ENCODE measurements at places on chromosomes 5 and 9.
A peak's percentile ranks its signal among the peaks of the same experiment; 100 is the strongest.

DNA sequence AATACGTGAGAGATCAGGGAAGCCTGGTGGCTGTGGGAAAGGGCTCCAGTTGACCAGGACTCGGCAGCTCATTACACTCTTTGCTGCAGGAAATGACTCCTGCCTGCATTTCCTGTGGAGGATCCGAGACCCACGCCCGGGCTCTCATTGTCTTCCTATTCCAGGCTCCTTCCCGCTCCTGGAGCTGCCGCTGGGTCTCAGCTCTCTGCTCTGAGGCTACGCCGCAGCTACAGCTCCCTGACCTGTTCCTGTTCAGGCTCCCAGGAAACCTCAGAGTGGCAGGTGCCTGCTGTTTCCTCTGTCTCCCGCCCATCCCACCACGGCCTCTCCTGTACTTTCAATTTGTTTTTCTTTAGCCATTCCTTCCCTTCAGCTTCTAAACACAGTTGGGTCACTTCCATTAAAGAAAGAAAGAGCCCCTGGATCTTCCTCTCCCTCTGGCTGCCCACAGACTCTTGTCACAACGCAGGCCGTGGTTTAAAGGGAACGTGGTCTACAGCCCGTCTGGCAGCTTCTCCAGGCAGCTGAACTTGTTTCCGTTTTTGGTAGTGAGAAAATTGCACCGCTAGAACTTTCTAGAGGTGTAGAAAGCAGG, 71.5 kb downstream of the IL6ST start:
- no peak for DNase-seq

DNA sequence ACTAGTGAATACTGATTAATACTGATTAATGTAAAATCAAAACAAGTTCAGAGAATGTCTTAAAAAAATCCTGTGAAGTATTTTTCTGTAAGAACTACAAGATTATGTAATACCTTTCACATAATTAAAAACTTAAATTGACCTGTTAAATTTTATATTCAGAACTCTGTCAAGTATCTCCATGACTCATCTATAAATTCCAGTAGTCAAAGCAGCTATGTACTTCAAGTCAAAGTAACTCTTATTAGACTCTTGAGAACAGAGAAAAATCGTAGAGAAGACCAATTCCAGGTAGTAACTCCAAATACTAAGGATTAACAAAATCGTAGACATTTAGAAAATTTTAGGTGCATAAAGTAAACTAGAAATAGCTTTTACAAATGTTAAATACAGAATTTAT, 77.1 kb downstream of the HOMER1 start:
- no peak for DNase-seq

DNA sequence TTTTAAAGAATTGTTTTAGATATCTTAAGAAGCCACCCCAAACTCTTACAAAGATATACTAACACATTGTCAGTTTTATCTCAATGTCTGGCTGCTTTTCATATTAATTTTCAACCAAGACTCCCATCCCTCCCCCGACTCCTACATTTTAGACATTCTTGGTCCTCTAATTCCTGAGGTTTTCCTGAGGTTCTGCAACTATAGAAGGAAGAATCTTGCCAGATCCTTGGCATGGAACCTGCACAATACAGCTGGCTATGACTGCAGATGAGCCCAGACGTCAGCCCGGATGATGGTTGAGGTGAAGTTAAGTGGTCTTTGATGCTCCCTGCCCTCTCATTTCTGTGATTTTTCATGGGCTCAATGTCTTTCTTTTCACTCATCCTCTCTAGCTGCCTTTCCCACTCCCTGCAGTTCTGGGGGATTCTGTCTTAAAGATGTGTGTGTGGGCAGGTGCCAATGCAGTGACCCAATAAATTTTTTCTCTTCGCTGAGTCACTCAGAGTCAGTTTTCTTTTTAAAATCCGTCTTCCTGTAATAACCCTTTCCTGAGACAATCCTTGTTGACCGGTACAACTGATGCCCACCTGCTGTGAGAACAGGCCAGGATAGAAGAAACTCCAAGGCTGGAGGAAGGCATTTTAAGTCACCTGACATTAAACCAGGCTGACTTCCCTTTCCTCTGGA, 237.8 kb upstream of the GAS1 start:
- no peak for DNase-seq

GRCh38 chr5:178483620-178484019, 106.6 kb downstream of the COL23A1 start:
- peak; percentile 6 for DNase-seq

DNA sequence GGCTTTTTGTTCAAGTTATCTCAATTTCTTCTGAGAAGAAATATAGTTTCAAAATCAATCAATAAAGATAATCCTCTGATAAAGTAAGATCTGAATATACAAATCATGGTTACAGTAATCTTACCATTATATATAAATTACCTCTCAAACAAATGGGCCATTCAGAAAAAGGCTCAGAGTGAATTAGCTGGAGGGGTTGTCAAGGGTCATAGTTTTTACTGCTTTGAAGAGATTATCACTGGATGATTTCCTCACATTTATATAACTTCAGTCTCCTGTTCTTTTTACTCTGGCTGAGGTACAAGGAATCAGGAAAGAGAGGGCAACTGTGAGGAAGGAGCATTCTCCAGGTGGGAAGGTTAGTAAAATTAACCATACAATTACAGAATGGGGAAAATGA, 148.6 kb upstream of the ELL2 start:
- no peak for DNase-seq

- DNase-seq, result no peak
Observed at GRCh38 chr5:151722546-151722945, 35.8 kb upstream of the SPARC start.

- no peak for DNase-seq
Observed at GRCh38 chr5:144318011-144318410, 147.3 kb downstream of the KCTD16 start.

DNA sequence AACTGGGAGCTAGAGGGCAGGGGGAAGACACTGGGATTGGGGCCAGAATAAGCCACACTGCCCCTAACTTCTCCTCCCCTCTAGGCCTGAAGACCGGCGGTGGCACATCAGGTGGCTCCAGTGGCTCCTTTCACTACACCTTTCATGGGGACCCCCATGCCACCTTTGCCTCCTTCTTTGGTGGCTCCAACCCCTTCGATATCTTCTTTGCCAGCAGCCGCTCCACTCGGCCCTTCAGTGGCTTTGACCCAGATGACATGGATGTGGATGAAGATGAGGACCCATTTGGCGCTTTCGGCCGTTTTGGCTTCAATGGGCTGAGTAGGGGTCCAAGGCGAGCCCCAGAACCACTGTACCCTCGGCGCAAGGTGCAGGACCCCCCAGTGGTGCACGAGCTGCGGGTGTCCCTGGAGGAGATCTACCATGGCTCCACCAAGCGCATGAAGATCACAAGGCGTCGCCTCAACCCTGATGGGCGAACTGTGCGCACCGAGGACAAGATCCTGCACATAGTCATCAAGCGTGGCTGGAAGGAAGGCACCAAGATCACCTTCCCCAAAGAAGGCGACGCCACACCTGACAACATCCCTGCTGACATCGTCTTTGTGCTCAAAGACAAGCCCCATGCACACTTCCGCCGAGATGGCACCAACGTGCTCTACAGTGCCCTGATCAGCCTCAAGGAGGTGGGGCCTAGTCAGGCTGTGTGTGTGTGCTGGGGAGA, 6.8 kb downstream of the DNAJB5 start:
- DNase-seq, result no peak

DNA sequence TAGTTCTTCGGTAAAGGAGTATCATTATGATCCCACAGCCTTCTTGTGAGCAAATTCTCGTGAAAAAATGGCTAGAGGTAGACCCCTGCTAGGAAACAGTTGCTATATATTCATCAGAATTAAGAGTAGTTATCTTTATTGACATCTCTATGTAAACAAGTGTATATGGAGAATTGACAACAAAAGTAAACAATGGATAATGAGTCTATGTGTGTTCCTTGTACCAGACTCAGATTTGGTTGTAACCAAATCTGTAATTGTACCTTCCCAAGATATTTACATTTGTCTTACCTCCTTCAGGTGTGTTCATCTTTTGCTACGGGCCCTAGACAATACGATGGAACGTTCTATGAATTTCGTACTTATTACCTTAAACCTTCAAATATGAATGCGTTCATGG, 2.1 kb downstream of the NIPSNAP3B start:
- DNase-seq, result no peak

DNA sequence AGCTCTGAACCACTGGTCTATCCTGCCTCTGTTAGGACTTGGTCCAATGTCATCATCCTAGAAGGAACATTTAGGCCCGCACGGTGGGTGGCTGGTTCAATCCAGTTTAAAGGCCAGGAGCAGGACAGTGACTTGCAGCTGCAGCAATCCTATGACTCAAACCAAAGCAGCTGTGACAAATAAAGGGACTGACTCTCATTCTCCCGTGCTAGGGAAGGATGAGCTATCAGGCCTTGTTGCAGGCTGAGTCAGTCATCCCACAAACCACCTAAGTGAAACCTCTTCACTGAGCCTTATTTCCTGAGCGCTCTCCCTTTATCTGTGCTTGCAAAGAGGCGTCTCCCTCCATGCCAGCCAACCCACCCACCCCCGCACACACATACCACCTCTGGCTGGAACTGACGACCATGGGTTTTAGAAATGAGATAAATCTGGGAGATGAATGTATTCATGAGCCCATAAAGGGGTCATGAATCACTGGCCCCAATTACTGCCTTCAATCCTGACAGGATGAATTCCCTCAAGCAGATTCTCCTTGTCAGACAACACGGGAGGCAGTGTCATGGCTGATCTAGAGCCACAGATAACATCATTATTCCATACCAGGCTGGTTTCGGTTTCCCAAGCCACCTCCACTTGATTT, 93.4 kb downstream of the KCNIP1 start:
- DNase-seq, result no peak

GRCh38 chr5:90134892-90135291, 274.7 kb downstream of the CETN3 start:
- no peak for DNase-seq

GRCh38 chr9:109616571-109617120, 118.5 kb upstream of the PTPN3 start:
- DNase-seq, result no peak

- no peak for DNase-seq
Observed at GRCh38 chr9:86667307-86667706, 280.0 kb downstream of the GAS1 start.

DNA sequence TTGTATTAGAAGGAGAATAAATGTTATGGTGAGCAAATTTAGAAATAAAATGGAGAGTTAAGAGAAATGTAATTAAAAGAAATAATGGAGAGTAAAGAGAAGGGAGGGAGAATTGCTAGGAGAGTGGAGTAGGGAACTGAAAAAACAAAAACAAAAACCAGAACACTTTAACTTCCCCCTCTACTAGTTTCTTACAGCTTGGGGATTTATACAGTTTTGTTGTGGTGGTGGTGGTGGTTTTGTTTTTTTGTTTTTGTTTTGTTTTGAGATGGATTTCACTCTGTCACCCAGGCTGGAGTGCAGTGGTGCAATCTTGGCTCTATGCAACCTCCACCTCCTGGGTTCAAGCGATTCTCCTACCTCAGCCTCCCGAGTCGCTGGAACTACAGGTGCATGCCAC, 322.4 kb downstream of the TMEM167A start:
- no peak for DNase-seq

GRCh38 chr5:74833537-74834266, 32.5 kb downstream of the FAM169A start:
- DNase-seq, result no peak

GRCh38 chr9:1531424-1531823, 481.3 kb downstream of the DMRT2 start:
- no peak for DNase-seq

- DNase-seq, result no peak
Observed at GRCh38 chr9:75623462-75623861, 267.0 kb upstream of the PCSK5 start.

GRCh38 chr9:94600715-94601114, 7.1 kb upstream of the FBP2 start:
- no peak for DNase-seq

DNA sequence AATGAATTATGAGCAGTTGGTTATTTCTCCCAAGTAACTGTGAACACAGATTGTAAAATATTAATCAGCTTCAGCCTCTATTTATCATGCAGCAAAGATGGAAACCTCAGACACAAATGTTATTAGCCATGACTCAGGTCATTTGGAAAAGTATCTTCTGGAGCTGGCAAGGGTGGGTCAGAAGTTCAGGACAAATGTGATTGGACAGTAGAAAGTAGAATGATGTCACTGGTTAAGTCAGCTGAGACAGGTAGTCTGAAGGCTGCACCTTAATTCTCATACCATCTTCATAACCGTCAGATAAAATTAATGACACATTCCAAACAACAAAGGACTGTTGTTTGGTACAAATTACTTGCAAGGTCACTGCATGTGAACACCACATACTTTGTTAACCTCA, 140.2 kb downstream of the EMB start:
- no peak for DNase-seq

- DNase-seq, result no peak
Observed at GRCh38 chr5:154449786-154450185, 4.0 kb downstream of the SAP30L start.

- DNase-seq, result no peak
Observed at GRCh38 chr9:82781921-82782392, 281.0 kb downstream of the RASEF start.

DNA sequence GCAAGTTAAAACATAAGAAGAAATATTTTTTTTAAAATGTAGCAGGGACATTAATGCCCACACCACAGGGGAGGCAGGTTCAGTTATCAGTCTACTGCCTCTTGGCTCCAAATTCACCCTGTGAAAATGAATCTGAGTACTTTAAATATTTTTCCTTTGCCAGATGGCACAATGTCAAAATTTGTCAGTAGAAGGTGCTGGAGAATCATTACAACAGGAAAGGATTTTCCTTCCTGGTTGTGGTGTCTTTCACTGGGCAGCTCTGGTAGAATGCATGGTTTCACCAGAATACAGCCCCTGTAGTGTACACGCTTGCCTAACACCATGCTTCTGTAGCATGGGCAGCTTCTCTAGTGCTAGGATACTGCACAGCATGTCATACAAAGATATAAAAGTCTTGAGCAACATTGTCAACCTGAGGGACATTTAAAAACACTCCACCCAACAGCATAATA, 9.7 kb upstream of the SREK1 start:
- DNase-seq, result no peak

DNA sequence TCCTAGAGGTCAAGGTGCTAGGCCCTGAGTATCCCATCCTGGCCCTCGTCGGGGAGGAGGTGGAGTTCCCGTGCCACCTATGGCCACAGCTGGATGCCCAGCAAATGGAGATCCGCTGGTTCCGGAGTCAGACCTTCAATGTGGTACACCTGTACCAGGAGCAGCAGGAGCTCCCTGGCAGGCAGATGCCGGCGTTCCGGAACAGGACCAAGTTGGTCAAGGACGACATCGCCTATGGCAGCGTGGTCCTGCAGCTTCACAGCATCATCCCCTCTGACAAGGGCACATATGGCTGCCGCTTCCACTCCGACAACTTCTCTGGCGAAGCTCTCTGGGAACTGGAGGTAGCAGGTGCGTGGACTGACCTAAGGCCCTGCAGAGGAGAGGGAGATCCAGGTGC, 7.9 kb downstream of the BTNL9 start:
- DNase-seq, result no peak

- DNase-seq, result no peak
Observed at GRCh38 chr9:124132671-124133147, 121.1 kb downstream of the LHX2 start.

All from stimulated activated CD8-positive, alpha-beta memory T cell treated with anti-CD3 and anti-CD28 coated beads, Interleukin-7, amount 100 ng/mL, for 1 hour (primary cell).